ENCODE measurements at places on chromosomes 7 and 10.

GRCh38 chr10:29438271-29438670 is 149.4 kb downstream of the LYZL1 start:
- DNase-seq: no peak

- no peak for DNase-seq
Observed at GRCh38 chr7:6604458-6604857, 11.0 kb upstream of the ZNF853 start.

- no peak for DNase-seq
Observed at GRCh38 chr7:110148054-110148453, 942.9 kb upstream of the LRRN3 start.

DNA sequence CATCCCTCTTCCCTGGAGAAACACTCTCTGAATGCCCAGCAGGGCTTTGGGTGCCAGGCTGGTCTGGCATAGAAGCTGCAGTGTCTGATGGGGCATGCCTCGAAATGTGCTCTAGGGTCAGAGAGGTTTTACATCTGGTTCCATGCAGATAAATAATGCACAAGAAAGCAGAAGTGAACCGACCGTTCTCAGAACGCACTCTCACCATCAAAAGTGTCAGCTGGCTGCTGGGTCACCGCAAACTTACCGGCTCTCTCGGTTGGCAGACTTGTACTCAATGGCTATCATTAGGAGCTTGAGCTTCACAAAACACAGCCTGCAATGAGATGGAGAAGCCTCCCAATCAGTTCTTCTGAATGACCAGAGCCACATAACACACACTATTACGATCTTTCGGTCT is 610.0 kb downstream of the KCNMA1 start:
- DNase-seq: no peak

DNA sequence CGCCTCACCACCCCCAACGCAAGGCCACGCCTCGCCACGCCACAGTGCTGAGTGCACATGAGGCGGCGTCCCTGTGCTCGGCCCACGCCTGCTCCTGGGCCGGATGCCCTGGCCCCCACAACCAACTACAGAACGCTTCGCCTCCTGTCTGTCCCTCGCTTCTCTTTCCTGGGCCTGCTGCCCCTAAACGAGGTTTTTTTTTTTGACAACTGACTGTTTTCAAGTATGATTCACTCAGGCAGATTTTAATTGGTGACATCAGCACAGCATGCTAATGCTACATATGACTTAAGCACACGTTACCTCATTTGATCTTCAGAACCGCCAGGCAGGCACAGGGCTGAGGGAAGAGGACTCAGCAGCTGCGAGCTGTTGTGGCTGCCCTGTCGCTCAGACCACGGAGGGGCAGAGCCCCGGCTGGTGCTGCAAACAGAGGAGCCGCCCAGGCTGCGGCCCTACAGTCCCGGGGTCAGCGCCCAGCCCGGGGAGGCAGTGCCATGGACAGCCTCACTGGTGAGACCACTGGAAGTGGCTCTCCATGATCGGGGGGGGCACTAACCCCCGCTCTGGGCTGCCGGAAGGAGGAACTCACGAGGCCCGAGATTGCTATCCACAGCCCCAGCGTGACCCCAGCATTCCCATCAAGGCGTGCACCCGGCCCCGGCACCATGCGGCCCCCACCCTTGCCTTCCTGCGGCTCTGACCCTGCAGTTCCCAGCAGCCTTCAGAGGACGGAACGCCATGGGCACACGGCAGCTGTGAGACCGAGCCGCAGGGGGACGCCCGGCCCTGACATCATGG is 212.8 kb downstream of the MAD1L1 start:
- no peak for DNase-seq

GRCh38 chr7:3194501-3195141 is 106.4 kb upstream of the SDK1 start:
- DNase-seq: no peak

- DNase-seq: no peak
Observed at GRCh38 chr7:98913026-98913425, 34.7 kb downstream of the TRRAP start.

DNA sequence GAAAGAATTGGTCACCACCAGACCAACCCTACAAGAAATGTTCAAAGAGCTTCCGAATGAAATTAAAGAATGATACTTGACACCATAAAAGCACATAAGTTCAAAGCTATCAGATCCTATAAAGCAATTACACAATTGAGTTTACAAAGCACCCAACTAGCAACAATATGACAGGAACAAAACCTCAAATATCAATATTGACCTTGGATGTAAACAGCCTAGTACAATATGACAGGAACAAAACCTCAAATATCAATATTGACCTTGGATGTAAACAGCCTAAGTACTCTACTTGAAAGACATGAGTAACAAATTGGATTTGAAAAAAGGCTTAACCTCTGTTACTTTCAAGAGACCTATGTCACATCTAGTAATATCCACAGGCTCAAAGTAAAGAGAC is 1201.4 kb downstream of the XPNPEP1 start:
- no peak for DNase-seq

DNA sequence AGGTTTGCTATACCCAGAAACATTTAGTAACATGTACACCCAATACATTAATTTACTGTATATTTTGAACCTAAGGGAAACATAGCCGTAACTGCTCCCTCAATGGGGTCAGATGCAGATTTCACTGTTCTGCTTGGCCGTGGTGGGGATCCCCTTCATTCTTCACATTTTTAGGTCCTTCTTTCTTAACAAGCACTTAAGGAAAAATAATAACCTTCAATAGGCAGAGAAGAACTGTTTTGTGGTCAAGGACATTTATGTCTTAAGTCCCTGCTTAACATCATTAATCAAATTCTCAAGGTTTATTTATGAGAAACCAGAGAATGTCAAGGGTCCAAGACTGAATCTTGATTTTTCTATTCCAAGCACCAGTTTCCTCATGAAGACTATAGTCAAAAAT is 592.1 kb upstream of the ANKRD30A start:
- no peak for DNase-seq

- DNase-seq: no peak
Observed at GRCh38 chr7:120915314-120916105, 35.1 kb upstream of the ING3 start.

- no peak for DNase-seq
Observed at GRCh38 chr10:15877836-15878576, 17.7 kb upstream of the MINDY3 start.

- peak; percentile 23 for DNase-seq
Observed at GRCh38 chr10:43606323-43607198, at the start of gene ZNF485. TSS of gene ZNF485 (plus strand) at chr10:43606438. CDS start at chr10:43607051, 613 bp downstream.

DNA sequence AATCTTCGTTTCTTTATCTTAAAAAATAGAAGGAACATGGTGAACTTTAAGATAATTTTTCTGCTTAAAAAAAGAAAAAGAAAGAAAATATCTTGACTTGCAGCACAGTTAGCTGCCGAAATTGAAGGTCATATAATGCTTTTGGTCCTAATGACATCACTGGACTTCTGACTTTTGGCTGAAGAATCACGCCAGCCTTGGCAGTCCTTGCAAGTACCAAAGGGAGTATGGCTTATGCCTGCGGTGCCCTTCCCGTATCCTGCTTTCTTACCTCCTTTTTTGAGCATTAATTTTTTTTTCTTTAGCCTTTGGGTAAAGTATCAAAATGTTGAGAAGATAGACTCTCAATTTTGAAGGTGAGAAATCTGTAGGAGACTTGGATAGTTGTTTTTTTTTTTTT is 7.0 kb downstream of the BMPR1A start:
- no peak for DNase-seq

GRCh38 chr10:35129185-35129674 is 2.6 kb downstream of the CREM start:
- no peak for DNase-seq

DNA sequence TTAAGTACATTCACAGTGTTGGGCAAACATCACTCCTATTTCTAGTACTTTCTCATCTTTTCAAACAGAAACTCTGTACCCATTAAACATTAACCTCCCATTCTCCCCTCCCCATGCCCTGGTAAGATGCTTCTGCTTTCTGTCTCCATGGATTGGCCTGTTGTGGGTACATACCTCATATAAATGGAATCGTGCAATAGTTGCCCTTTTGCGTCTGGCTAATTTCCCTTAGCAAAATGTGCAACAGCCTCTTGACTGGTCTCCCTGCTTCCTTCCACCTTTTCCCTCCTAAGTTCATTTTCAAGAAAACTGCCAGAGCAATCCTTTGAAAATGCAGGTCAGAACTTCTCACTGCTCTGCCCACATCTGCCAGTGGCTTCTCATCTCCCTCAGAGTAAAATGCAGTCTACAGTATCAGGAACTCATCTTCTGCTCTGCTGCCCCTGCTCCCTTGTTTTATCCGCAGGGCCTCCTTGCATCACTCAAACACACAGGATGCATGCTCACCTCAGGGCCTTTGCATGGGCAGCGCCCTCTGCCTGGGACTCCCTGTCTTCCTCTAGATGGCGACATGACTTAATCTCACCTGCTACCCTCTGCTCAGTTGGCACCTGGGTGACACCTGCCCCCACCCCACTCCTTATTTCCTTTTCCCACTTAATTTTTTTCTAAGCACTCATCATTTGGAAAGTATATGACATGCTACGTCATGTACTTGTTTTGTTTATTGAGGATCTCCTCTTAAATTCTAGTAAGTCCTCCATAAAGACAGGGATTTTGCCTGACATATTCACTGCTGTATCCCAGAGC is 44.3 kb upstream of the ECHDC3 start:
- DNase-seq: no peak

- DNase-seq: no peak
Observed at GRCh38 chr10:78292982-78293865, 259.6 kb downstream of the RPS24 start.

- DNase-seq: no peak
Observed at GRCh38 chr10:82210331-82210730, 335.3 kb downstream of the NRG3 start.

DNA sequence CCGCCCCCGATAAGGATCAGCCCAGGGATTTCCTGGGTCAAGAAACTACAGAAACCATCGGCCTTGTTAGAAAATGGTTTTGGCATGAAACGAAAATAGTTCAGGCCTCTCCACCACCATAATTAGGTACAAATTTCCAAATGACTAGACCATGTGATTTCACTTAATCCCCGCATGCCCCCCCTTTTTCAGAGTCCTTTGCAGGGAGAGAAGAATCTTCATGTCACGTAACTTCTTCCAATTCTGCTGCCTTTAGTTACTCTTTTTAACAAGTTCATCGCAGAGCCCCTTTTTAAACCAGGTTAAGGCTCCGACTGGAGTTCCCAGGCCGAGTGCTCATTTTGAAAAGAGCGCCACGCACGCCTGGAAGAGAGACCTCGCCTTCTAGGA is 3.4 kb downstream of the PDGFA start:
- DNase-seq: no peak

DNA sequence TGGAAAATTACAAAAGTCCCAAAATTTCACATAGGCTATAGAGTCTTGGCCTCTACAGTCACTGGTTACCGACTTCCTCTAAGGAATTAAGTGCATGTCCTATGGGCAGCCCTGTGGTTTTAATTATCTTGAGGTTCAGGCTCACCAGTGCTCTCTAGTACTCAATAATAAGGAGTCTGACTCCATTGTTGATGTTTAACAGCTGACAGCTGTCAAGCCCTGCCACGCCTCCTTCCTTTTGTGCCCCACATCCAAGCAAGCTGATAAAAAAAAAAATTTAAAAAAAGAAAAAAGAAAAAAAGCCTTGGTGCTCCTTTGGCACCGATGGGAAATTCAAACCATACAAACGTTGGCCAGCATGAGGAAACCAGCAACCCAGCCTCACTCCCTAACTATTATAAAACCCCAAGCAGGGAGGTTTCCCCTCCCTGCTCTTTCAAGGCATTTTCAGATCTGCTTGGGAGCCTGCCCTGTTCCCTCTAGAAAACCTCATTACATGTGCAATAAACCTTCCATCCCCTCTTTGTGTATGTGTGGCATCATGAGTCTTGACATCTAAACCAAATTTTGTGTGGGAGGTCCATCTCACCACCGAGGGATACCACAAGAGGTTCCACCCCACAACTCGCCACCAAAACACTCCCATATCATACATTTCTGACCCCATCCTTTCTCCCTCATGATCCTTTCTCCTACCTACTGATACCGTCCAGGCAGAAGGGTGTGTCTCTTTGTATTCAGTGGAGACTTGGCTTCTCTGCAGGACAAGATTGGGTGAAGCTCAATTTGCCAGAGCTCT is 70.9 kb upstream of the CCDC71L start:
- no peak for DNase-seq

GRCh38 chr7:83478616-83479015 is 170.3 kb downstream of the SEMA3E start:
- DNase-seq: no peak

GRCh38 chr7:55827577-55827976 is 35.0 kb downstream of the SEPTIN14 start:
- DNase-seq: no peak

DNA sequence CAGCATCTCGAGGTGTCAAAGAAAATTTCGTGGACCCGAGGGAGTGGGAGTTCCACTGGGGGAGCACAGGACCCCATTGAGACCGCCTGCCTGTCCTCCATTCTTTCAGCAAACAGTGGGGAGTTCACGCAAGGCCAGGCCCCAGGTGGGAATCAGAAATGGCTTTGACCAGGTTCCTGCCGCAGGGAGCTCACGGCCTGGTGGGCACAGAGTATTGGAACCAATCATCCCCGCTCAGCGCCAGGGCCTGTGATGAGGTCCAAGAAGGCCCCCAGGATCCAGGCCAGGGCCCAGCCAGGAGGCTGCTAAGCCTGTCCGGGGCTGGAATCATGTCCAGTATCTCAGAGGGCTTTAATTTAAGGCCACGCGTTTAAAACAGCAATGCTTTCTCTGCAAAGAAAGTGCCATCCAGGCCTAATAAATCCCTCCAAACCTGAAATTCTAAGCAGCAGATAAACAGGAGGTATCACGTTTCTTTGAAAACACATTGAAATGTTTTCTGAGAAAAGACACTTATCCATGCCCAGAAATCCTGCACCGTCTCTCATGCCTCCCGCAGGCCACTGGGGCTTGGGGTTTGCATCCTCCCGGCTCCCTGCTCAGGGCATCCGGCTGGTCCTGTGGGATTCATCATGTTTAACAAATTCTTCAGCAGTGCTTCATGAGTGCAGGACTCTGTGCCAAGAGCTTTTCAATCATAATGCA is 125.7 kb downstream of the OAT start:
- DNase-seq: no peak

DNA sequence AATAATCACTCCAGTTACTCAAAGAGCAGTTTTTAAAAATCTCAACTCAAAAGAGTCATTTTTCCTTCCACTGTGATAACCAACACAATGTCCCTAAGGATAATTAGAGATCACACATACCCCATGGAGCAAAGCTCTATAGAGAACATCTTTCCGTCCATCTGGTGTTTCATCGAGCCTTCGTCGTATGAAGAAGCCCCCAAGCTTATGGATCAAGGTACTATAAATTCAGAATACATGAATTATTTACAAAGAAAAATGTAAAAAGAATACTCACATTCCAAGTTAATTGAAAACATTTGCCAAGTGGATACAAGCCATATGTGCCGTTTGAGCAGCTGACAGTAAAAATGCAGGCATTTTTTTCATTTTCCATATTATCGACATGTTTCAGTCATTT is 14.8 kb downstream of the GPAM start:
- no peak for DNase-seq
